ENCODE measurements at places on chromosomes 13 and 19. TPM values are rescaled to one million over a fixed set of nuclear protein-coding genes. Genes with fewer than 3 reads are reported as not detected.

The KXD1 gene
- 99.1 TPM for total RNA-seq

The PINLYP gene
- total RNA-seq = 4.4 TPM

The ZNF93 gene
- 11.7 TPM for total RNA-seq

The CEACAM20 gene
- not detected for total RNA-seq

The TNNI3 gene
- total RNA-seq = not detected

The FPR3 gene
- total RNA-seq = not detected

The KIRREL2 gene
- 0.58 TPM for total RNA-seq

The CNN1 gene
- total RNA-seq = not detected

- DNase-seq = no peak
- H3K4me3 ChIP-seq = no peak overlapping the region
- H3K4me1 ChIP-seq = peaks cover 2% of the 10 kb centered on the region
- H3K27me3 ChIP-seq = no peaks in the 10 kb centered on the region
- no peaks in the 10 kb centered on the region for H3K36me3 ChIP-seq
These were observed 993 bp downstream of the FUT6 start for GRCh38 chr19:5838353-5839064.

GRCh38 chr13:91882918-91883317 is 484.5 kb downstream of the GPC5 start:
- no peak for DNase-seq
- no peaks in the 10 kb centered on the region for H3K4me1 ChIP-seq
- H3K27ac ChIP-seq = no peak overlapping the region
- no peaks in the 10 kb centered on the region for H3K27me3 ChIP-seq
- H3K4me3 ChIP-seq = no peak overlapping the region
- H3K36me3 ChIP-seq = no peaks in the 10 kb centered on the region

DNA sequence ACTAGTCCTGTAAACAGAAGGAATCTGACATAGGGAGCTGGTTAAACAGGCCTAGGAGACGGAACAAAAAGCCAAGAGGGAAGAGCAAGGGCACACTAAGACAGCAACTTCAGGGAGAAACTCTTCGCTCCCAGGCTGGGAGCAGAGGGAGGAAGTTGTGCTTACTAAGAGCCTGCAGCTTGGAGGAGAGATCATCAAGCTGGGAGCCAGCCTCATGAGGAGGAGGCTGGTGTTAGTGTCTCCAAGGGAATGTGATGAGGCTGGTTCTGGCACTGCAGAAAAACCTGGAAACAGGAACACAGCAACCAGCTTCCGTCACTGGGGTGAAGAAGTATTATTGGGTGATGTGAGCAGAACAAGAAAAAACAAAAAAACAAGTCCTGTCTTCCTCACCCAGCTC is 1027.3 kb downstream of the UQCRFS1 start:
- no peaks in the 10 kb centered on the region for H3K36me3 ChIP-seq
- no peaks in the 10 kb centered on the region for H3K4me1 ChIP-seq
- no peak for DNase-seq
- H3K27ac ChIP-seq = no peak overlapping the region
- H3K27me3 ChIP-seq = no peaks in the 10 kb centered on the region

DNA sequence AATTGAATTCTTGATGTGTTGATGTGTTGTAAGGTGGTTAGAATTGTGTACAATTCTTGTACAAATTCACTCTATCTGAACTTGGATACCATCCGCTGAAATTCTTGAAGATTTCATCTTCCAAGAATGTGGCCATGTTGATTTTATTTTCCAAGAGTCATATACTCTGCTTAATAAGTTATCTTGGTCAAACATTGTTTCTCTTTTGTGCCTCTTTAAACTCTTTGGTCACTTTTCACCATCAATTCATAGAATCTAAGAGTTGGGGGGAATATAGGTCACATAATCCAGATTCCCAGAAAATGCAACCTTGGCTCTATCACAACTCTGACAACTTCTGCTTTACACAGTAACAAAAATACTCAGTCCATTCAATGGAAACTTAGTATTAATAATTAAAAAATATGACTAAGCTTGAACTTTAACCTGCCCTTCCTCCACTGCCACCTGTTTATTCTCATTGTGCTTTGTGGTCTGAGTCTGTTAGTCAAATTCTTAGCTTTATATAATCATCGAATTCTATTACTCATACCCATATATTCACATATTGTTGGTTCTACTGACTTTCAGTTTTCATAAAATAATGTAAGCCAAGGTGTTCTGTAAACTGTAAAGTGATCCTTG is 373.2 kb downstream of the LMO7 start:
- H3K27ac ChIP-seq = no peak overlapping the region
- H3K27me3 ChIP-seq = peaks cover 4% of the 10 kb centered on the region
- H3K4me1 ChIP-seq = no peaks in the 10 kb centered on the region
- no peaks in the 10 kb centered on the region for H3K36me3 ChIP-seq
- H3K4me3 ChIP-seq = no peak overlapping the region
- no peak for DNase-seq

GRCh38 chr19:35509018-35509652 is 4.3 kb downstream of the DMKN start:
- H3K4me1 ChIP-seq = peaks cover 17% of the 10 kb centered on the region
- H3K27me3 ChIP-seq = peaks cover 65% of the 10 kb centered on the region
- H3K27ac ChIP-seq = no peak overlapping the region
- H3K36me3 ChIP-seq = no peaks in the 10 kb centered on the region

GRCh38 chr13:51432576-51432975 is 20.3 kb downstream of the INTS6 start:
- peaks cover 30% of the 10 kb centered on the region for H3K36me3 ChIP-seq
- DNase-seq = no peak
- no peaks in the 10 kb centered on the region for H3K27me3 ChIP-seq
- no peak overlapping the region for H3K27ac ChIP-seq
- H3K4me1 ChIP-seq = peaks cover 19% of the 10 kb centered on the region

- no peak overlapping the region for H3K4me3 ChIP-seq
- H3K27ac ChIP-seq = no peak overlapping the region
- H3K36me3 ChIP-seq = no peaks in the 10 kb centered on the region
- DNase-seq = no peak
These were observed 3.8 kb downstream of the GARIN5B start for GRCh38 chr19:55358943-55359908.

DNA sequence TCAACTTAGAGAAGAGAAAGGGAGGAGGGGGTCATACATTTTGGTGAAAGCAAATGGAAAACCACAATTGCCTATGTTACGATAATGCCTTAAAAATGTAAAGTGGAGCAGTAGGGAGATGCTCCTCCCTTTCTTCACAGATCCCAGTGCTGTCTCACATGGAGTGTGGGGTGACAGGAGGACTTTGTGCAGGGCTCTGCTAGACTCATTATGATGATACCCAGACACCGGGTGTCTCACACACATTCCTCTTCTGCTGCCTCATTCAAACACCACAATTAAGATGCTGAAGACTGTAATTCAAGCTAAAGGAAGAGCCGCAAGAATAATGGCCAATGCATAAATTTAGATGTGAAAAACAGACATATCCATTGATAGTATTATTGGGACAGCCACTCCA is 150.6 kb downstream of the LHFPL6 start:
- no peaks in the 10 kb centered on the region for H3K4me1 ChIP-seq
- no peak overlapping the region for H3K4me3 ChIP-seq
- no peak overlapping the region for H3K27ac ChIP-seq
- no peak for DNase-seq

- no peaks in the 10 kb centered on the region for H3K36me3 ChIP-seq
- no peak overlapping the region for H3K27ac ChIP-seq
- DNase-seq = no peak
- H3K27me3 ChIP-seq = peaks cover 23% of the 10 kb centered on the region
- no peak overlapping the region for H3K4me3 ChIP-seq
These were observed 19.8 kb downstream of the LRRC4B start for GRCh38 chr19:50548191-50549058.

DNA sequence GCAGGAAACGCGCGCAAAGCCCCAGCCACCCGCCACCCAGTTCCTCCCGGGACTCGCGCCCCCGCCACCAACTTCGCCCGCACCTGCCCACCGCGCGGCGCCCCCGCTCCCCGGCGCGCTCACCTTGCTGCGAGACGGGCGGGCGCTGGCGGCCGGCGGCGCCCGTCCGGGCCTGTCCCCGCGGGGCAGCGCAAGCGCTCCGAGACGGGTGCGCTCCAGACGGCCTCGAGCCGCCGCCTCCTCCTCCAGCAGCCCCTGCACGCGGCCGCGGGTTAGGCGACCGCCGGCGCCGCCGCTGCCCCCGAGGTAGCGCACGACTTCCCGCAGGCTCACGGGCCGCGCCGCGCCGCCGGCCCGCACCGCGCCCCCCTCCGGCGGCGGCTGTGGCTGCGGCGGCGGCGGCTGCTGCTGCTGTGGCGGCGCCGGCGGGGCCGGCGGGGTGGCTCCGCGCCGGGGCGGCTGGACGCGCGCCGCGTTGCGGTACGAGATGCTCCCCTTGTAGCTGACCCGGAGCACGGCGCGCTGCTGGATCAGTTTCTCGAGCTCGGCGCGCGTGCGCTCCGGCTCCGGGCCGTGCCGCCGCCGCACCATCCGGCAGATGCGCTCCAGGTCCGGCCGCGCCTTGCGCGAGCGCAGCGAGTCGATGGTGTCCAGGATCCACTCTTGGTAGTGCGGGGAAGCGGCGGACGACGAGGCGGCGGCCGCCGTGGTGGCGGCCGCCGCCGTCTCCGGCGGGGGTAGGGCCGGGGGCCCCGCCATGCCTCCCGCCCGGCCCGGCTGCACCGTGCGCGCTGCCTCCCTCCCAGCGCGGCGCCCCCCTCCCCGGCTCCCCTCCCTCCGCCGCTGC is 666 bp downstream of the SAMD1 start:
- H3K4me1 ChIP-seq = peaks cover 23% of the 10 kb centered on the region
- H3K27me3 ChIP-seq = no peaks in the 10 kb centered on the region
- H3K27ac ChIP-seq = peak overlapping the region; percentile 61
- H3K4me3 ChIP-seq = peak overlapping the region; percentile 78

- peak; percentile 73 for DNase-seq
- peaks cover 17% of the 10 kb centered on the region for H3K4me1 ChIP-seq
- peak overlapping the region; percentile 96 for H3K27ac ChIP-seq
- H3K36me3 ChIP-seq = no peaks in the 10 kb centered on the region
These were observed 1395.8 kb downstream of the EFNB2 start for GRCh38 chr13:105139380-105140285.

GRCh38 chr19:44744871-44745332 is 3.6 kb upstream of the BCL3 start:
- H3K4me1 ChIP-seq = peaks cover 50% of the 10 kb centered on the region
- no peak overlapping the region for H3K27ac ChIP-seq
- DNase-seq = no peak
- H3K27me3 ChIP-seq = peaks cover 4% of the 10 kb centered on the region
- no peak overlapping the region for H3K4me3 ChIP-seq
- peaks cover 8% of the 10 kb centered on the region for H3K36me3 ChIP-seq

GRCh38 chr13:80132741-80133601 is 208.0 kb downstream of the SPRY2 start:
- H3K27ac ChIP-seq = no peak overlapping the region
- H3K36me3 ChIP-seq = no peaks in the 10 kb centered on the region
- H3K4me1 ChIP-seq = no peaks in the 10 kb centered on the region
- no peaks in the 10 kb centered on the region for H3K27me3 ChIP-seq

GRCh38 chr13:52695856-52696255 is 43.2 kb downstream of the SUGT1 start:
- no peak overlapping the region for H3K27ac ChIP-seq
- no peak overlapping the region for H3K4me3 ChIP-seq
- H3K36me3 ChIP-seq = peaks cover 11% of the 10 kb centered on the region
- no peaks in the 10 kb centered on the region for H3K27me3 ChIP-seq
- no peak for DNase-seq

GRCh38 chr19:35940078-35940775 is 4.1 kb downstream of the LRFN3 start:
- peaks cover 38% of the 10 kb centered on the region for H3K4me1 ChIP-seq
- peaks cover 3% of the 10 kb centered on the region for H3K36me3 ChIP-seq
- H3K4me3 ChIP-seq = no peak overlapping the region
- no peak overlapping the region for H3K27ac ChIP-seq

DNA sequence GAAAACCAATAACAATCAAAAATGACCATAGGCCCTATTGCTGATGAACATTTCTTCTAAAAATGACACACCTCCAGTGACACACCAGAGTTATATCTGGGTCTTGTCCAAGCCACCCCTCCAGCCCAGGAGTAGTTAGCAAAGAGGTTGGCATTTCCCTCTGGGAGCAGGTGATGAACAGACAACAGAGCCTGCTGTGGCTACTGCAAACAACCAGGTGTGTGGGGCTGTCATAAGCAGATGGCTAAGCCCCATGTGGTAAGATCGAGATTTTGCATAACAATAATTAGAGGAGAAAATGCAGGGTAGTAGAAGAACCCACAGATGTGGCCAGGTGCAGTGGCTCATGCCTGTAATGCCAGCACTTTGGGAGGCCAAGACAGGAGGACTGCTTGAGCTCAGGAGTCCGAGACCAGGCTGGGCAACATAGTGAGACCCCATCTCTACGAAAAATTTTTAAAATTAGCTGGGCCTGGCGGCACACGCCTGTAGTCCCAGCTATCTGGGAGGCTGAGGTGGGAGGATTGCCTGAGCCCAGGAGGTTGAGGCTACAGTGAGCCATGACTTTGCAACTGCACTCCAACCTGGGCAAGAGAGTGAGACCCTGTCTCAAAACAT is 5.0 kb downstream of the XRCC1 start:
- no peak overlapping the region for H3K4me3 ChIP-seq
- H3K36me3 ChIP-seq = peaks cover 20% of the 10 kb centered on the region

DNA sequence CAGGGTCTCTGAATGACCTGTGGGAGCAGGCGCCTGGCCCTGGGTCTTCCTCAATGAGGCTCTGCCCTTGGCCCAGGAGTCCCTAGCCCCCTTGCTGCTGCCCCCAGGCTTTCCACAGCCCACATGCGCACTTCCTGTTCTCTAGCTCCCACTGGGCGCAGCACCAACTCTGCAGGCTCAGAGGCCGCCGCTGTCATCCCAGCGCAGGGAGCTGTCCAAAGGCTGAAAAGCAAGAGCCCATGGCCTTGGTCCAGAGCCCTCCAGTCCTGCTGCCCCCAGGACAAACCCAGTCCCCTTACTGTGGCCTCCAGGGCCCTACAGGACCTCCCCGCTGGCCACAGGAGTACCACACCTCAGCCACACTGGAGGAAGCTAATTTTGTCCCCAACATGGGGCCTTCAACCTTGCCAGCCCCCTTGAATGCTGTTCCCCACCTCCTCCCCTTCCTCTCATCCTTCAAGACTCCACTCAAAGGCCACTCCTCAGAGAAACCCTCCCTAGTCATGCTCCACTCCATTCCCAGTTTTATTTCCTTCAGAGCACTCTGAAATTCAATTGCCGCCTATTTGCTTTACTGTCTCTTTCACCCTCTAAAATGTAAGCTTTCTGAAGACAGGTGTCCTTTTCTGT is 8.0 kb upstream of the POU2F2 start:
- peaks cover 12% of the 10 kb centered on the region for H3K4me1 ChIP-seq
- no peak overlapping the region for H3K27ac ChIP-seq
- H3K27me3 ChIP-seq = no peaks in the 10 kb centered on the region
- no peak overlapping the region for H3K4me3 ChIP-seq

- peak; percentile 68 for DNase-seq
- H3K4me3 ChIP-seq = peak overlapping the region; percentile 95
- H3K27me3 ChIP-seq = no peaks in the 10 kb centered on the region
- H3K27ac ChIP-seq = peak overlapping the region; percentile 98
- peaks cover 42% of the 10 kb centered on the region for H3K4me1 ChIP-seq
- H3K36me3 ChIP-seq = peaks cover 16% of the 10 kb centered on the region
These were observed 609 bp downstream of the ZAR1L start for GRCh38 chr13:32314271-32315237.

DNA sequence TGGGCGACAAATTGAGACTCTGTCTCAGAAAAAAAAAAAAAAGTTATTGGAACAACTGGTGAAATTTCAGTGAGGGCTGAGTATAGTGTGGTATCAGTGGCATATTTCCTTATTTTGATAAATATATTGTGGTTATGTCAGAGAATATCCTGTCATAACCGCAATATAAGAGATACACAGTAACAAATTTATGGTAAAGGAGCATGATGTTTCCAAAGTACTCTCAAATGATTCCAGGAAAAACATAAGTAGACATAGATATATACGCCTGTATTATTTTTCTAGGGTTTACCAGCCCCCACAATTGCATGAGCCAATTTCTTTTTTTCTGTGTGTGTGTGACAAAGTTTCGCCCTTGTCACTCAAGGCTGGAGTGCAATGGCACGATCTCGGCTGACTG is 5.7 kb upstream of the C5AR1 start:
- no peak overlapping the region for H3K27ac ChIP-seq
- no peak for DNase-seq
- peaks cover 8% of the 10 kb centered on the region for H3K27me3 ChIP-seq

Data from activated CD4-positive, alpha-beta memory T cell treated with anti-CD3 and anti-CD28 coated beads, Interleukin-2, amount 10 ng/mL, durations not matched to agents 7 days and 5 days (primary cell).